Stimulated activated CD8-positive, alpha-beta memory T cell treated with anti-CD3 and anti-CD28 coated beads, Interleukin-15, amount 100 ng/mL, for 24 hours (primary cell): ENCODE measurements at places on chromosomes 6 and 20.

- peak; percentile 3 for DNase-seq
These were observed 108.2 kb upstream of the GMDS start for GRCh38 chr6:2353412-2354137.

GRCh38 chr20:32742322-32743236, 688 bp downstream of the COMMD7 start:
- no peak for DNase-seq

- no peak for DNase-seq
These were observed 136.3 kb downstream of the SULF2 start for GRCh38 chr20:47648943-47649342.

- no peak for DNase-seq
These were observed 22.8 kb downstream of the NPEPL1 start for GRCh38 chr20:58715391-58715800.

DNA sequence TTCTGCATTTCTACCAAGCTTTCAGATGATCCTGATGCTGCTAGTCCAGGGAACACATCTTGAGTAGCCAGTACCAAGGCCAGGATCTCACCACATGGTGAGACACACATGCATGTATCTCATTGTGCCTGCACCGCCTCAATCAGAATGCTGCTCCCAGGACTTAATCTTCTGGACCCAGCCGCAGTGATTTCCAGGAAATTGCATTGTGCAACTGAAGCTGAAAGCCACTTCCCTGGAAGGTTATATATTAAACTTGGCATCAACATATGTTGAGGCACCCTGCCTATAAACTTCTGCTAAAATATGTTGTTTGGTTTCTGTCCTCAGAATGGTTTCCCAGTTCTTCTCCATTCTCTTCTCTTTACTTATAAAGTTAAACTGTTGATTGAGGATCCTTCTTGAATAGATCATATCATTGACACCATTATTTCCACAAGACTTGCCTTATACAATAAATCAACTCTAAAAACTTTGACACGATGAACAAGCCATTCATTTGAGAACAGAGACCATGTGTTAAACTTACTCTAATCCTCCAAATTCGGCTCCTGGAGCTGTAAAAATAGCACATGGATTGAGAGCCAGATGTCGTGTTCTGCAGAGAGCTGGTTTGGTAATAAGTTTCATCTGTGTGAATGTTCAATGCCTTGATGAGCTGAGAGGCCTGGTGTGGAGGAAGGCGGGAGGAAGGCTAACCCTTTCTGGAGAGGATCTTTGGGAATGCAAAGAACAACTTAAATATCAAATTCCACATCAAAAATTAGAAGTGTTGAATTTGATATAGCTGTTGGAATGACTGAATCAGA, 65.0 kb upstream of the PCSK2 start:
- DNase-seq, result no peak

DNA sequence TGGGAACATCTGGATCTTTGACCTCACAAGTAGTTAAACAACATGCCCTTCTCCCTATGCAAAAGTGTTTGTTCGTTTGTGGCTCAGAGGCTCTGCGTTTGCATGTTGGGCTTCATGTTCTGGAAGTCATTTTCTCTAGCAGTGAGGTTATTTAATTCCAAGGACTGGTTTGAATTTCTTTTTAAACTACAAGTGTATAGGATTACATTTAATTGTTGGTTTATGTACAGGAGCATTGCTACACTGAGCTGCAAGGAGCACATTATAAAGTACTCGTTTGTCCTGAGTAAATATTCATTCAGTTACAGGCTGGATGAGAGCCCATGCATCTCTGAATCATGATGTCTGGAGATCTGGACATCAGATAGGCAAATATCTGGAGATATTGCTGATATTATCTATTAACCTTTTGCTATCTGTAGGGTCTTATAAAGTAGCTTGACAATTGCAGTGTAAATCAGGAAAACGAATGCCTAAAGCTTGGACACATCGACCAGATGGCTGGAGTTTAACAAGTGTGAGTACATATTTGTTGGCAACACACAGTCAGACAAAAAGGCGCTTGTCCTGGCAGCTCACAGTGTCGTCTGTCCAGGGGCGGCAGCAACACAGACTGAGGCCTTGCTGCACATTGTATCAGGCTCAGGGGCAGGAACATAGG, 84.6 kb downstream of the PDE7B start:
- DNase-seq, result no peak

DNA sequence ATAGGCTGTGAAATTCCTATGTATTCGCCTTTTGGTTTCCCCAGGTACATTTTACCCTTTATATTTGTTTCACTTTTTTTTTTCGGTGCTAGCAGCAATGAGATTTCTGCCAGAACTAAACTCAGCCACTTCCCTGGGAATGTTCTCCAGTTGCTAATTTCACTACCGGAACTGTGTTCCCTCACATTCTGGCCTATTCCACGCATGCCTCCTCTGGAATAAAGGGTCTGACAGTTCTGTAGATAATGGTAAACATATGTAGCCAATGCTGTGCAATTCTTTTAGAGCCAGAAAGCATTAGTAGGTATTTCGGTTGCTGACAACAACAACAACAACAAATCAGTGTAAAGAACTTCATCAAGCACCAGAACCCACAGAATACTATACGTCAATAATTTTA, 96.1 kb upstream of the TBX18 start:
- DNase-seq, result no peak

DNA sequence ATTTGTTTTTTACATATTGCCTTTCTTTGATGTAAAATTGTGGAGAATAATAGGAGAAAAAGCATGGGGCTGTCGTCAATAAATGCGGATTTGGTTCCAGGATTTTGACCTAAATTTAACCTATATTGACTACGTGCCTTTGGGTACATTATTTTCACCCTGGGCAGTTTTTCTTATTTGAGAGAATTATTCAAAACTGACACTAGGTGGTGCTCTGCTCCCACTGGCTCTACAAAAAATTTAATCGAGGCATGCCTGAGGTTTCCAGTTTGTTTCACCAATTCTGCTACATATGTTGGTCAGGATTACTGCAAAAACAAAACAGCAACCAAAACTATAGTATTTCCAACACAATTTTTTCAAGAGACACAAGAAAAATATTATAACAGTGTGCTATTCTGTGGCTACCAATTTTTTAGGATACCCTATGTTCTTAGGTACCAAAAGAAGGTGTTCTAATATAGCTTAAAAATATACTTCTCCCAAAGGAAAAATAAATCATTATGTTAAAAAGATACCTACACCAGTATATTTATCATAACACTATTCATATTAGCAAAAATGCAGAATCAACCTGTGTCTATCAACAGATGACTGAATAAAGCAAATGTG, 48.6 kb upstream of the FABP7 start:
- no peak for DNase-seq

GRCh38 chr6:38528196-38528965, 111.3 kb downstream of the BTBD9 start:
- DNase-seq, result no peak

- DNase-seq, result no peak
These were observed 67.3 kb upstream of the E2F3 start for GRCh38 chr6:20334334-20334733.

- no peak for DNase-seq
These were observed 73.9 kb downstream of the GFOD1 start for GRCh38 chr6:13413466-13413862.

DNA sequence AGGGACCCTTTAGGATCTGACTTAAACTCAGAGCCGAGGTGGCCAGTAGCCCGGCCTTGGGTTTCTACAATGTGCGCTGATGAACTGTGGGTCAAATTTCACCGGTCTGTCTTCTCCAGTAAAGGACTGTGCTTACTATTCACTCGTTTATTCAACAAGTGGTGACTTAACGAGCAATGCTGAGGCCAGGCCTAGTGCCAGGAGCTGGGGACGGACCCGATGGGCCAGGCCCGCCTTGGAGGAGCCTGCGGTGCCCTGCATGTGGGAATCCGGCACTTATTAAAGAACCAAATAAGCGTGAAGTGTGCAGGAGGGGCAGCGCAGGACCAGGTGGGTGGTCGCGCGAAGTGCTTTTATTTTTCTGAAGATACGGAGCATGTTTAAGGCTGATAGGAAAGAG, 24.0 kb downstream of the CTCFL start:
- no peak for DNase-seq

GRCh38 chr6:158016571-158017383, 35.1 kb downstream of the SYNJ2 start:
- no peak for DNase-seq

- DNase-seq, result no peak
These were observed 131.1 kb downstream of the ATXN1 start for GRCh38 chr6:16630026-16630643.

DNA sequence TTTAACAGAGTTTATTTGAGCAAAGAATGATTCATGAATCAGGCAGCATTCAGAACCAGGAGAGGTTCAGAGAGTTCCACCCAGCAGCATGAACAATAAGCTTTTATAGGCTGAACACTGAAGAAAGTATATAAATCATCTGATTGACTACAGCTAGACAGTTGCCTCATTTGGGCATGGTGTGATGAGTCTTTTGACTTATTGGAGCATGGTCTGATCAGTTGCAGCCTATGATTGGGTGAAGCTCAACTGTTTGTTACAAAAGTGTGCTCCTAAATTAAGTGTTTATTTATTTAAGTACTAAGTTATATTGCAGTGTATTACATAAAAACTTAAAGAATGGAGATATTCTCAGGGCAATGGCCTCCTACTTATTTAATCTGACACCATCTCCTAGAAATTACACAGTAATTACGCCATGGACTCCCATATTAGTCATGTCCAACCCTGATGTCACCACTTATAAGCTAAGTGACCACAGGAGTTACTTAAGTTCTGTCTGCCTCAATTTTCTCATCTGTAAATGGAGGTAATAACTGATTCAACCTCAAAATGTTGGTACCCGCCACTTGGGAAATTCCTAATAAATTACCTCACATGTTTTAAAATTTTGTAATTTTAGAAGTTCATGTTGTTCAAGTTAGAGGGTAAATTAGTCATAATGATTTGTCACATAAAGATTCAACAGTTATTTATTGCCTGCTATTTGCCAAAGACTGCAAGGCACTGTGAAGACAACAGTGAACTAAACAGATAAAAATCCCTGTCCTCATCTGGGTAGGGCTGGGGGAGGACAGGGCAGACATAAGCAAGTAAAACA, 15.2 kb upstream of the ROS1 start:
- no peak for DNase-seq

DNA sequence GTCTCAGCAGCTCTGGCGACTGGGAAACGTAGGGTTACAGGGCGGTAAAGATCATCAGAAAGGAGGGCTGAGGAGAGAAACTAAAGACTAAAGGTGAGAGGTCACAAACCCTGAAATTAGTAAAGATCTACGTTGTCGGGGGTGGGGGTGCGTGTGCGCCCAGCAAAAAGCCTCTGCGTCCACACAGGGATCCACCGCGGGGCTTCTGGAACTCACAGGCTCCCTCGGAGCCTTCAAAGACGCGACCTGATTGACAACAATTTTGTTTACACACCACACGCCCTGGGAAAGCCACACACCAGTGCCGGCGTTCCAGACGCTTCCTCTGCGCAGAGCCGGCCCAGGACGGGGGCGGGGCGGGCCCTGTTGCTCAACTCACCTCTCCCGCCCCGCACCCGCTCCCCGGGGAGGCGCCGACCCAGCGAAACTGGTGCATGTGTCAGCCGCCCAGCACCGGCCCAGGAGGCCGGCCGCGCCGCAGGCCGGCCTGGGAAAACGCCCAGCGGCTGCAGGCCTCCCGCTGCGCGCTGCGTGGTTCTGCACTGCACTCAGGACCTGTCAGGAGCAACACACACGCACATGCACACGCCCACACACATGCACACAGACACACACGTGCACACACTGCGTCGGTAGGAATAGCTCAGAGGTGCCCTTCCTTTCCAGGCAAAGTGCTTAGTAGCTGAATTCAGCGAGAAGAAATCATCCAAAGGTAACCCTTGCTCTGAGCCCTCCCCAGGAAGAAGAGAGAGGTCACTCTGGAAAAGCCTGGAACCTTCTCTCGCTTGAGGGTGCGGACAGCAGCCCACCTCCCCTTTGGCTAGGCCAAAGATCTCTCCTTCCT, 57.2 kb upstream of the ARID1B start:
- peak; percentile 34 for DNase-seq

DNA sequence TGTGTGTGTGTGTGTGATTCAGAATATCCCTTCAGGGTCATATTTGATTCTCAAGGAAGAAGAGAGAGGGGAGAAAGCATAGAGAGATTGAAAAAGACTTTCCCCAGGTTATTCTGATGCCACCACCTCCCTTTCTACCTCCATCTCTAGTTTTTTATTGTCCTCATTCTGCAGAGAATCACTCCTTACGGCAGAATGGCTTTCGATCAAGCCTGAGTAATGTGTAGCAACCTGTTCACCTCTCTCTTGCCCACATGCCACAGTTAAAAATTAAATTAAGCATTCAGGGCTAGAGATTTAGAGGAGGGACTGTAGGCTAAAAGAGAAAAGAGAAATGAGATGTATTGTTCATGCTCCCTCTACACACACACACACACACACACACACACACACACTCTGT, 18.1 kb downstream of the KLHL32 start:
- no peak for DNase-seq

DNA sequence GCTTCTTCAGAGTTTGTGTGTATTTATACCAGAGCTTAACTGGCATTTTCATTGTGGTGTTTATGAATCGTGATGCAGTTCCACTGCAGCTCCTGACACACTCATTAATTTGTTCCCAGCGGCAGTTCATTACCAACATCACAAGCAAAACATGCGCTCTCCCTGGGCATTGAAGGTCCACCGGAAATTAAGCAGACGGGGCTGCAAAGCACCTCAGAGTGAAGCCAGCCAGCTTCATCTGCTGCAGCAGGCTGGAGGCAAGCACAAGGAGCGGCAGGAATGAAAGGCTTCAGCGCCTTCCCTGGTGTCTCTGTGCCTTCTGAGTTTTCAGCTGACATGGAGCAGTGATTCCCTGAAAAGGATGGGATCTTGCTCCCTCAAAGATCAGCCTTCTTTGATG, 246.0 kb upstream of the SPTLC3 start:
- no peak for DNase-seq

GRCh38 chr20:4546786-4547185, 174.9 kb upstream of the PRND start:
- no peak for DNase-seq

GRCh38 chr6:72955666-72956065, 269.6 kb downstream of the KHDC1L start:
- DNase-seq, result no peak

GRCh38 chr6:37582306-37582705, 82.6 kb upstream of the CCDC167 start:
- no peak for DNase-seq

DNA sequence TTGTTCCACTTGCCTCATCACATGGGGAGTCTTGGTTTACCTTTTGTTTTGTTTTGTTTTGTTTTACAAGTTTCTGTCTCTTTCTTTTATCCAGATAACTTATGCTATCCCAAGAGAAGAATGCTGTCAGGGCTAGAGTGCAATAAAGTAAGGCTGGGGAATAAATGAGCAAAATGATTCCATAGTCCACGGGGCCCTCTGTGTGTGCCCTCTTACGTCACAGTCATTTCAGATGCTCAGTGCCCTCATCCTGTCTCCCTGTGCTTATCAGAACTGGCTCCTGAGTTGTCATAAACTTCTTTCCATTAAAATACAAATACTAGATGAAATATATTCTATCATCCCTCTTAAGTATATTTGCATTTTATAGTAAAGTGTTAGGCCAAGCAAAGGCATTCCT, 30.8 kb upstream of the ENPP1 start:
- DNase-seq, result no peak
